Stimulated activated effector memory CD8-positive, alpha-beta T cell treated with anti-CD3 and anti-CD28 coated beads, Interleukin-12 subunit alpha, Interleukin-12 subunit beta, amount 100 ng/mL, for 72 hours (primary cell): ENCODE measurements at places on chromosomes 6 and 20.

- DNase-seq, result no peak
Measured at GRCh38 chr6:155187106-155187505, 76.7 kb upstream of the CLDN20 start.

DNA sequence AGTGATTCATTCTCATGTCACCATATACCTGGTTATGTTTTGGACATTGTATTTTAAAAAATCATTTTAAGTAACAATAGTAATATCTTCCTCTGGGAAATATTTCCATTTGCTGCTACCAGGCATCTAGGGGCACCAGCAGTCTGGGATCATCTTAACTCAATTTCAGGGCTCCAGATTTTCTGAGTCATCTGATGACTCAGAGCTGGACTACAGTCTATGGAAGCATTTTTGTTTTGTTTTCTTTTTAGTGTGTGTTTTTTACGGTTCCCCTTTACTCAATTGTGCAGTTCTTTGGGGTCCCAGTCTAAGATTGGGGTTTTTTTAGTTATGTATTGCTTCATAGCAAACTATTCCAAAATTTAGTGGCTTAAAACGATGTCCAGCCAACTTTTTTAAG, 5.7 kb upstream of the FKBP5 start:
- DNase-seq, result peak; percentile 29

DNA sequence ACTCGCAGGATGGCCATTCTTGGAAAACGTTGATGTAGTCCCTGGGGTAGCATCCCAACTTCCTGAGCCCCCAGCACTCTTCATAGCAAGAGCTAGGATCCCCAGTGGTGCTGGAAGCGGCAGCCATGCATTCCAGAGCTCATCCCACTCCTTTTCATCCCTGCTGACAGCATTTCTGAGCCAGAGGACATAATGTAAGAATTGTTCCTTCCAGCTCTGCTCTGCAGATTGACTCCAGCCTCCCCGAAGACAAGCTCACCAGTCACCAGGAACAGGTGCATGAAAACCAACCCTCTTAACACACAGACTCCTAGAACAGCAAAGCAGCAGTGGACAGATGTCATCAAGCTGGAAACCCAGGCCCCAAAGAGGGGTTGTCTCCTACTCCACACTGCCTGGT, 3.8 kb downstream of the SLC13A3 start:
- no peak for DNase-seq

GRCh38 chr6:166097914-166098522, 69.6 kb downstream of the TBXT start:
- peak; percentile 41 for DNase-seq

- DNase-seq, result no peak
Measured at GRCh38 chr20:64080813-64081623, 1.1 kb downstream of the OPRL1 start.

DNA sequence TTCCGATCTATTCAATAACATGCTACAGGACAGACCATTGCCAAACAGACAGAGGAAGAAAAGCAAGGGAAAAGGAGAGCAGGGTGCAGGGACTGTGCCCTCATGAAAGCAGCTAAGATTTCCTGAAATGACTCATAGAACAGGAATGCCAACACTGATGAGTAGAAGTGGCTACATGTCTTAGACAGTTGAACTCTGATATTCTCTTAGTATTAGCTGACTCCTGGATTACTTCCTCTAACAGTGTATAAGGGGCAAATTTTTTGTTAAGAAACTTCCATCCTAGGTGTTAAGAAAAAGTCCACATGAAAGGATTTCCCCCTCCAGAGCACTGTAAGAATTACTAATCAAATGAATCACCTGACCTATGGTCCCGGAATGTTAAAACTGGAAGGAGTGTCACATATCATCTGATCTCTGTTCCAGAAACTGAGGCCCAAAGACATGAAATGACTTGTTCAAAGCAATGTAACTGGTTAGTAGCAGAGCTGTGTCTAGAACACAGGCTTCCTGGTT, 224.9 kb downstream of the IBTK start:
- no peak for DNase-seq

DNA sequence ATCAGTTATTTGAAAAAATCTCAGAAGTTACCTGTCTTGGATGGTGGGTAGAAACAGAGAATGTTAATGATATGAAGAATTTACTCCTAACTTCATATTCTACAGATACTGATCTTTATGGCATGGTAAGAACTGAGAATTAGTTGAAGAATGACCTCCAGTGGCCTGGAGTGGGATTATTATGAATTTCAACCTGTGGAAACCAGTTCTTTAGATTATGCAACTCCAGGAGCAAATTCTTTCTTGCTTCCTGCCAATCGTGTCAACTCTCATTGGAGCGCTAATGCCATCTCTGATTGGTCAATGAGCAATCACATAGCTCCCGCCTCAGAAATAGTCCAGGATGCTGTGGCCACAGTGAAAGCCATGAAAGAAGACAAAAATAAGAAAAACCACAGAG, 40.6 kb downstream of the LYRM2 start:
- DNase-seq, result no peak

DNA sequence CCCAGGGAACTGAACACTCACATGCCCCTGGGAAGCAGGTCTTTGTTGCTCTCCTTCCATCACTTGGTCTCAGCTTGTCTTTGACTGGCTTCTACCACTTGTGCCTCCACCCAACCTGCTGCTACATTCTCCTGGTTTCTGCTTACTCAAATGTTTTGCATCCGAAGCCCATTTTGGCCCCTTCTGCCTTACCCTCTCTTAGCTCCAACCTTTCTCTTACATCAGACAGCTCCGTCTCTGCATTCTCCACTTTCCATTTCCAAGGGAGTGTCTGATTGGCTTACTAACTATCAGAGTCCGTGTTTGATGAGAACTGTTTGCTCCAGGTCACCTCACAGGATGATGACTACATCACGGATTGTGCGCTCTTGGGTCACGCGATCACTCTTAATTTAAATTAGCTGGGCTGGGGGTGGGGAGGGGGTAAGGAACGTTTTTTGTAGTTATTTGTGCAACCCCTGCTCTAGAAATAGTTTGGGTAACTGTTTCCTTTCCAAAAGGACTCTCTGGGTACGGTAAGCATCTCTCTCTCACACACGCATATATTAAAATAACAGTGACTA, 844 bp upstream of the ABRACL start:
- DNase-seq, result peak; percentile 54

DNA sequence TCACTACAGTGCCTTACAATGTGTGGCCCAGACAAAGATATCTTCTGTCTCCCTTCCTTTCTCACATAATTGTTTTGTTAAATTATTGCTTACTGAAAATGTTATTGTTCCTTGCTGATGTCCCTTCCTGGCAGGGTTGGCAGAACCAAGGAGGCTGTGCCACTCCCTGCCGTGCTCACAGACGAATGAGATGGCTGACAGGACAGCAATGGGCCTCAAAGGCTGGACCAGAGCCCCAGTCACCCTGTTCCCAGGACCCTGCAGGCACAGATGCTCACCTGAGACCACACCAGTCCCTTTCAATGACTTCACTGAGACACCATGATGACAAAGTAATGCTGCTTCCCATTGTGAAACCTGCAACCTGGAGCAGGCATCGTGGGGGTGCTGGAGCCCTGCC, 375.1 kb downstream of the HACE1 start:
- no peak for DNase-seq

GRCh38 chr20:5504061-5504739, 187.4 kb upstream of the PROKR2 start:
- no peak for DNase-seq

DNA sequence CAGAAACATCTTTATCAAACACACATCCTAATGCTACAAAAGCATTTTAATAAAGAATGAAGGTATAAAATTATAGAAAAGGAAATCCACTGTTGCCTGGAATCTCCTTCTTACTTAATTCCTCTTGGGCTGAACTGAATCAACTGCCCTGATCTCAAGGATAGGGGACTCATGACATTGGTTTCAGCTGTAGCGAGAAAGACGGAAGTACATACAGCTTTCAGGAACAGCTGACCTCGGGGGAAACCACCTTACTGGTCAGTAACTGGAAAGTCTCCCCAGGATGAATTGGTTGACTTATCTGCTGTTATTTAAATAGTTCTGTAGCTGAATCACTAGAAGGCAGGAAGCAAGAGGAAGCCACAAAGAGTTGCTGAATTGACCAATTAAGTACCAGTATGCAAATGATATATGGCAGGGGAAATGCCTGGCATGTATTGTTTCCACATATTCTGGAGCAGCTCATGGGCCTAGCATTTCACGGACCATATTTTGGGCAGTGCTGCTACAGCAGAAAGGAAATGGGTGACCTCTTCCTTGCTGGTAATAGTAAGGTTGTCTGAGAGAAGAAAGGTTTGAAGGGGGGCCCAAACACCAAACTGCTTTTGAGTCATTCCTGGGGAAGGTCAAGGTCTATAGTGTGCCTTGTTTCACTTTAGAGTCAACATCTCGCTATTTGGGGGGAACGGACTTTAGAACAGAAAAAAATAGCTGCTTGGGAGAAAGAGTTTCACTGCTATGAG, 43.7 kb upstream of the MAP7 start:
- DNase-seq, result peak; percentile 80

DNA sequence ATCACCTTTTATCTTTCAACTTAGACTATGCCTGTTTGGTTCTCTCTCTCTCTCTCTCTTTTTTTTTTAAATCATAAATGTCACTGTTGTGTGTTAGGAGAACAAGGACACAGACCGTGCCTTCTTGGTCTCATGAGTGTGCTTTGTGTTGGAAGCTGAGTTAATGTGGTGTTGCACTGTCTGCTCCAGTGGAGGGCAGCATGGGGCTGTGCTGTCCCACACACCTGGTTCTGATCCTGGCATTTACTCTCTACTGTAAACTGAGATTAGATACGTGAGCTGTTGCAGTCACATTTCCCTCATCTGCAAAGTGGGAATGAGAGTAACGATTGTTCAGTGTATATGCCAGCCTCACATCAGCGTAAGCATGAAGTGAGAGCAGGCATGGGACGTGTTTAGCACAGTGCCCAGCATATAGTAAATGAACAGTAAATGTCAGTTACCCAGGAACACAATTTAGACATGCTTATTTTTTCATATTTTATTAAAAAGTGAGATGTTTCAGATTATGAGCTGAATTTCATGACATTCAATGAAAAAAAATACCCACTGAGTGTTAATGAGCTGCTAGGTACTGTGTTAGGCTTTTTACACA, 161.1 kb downstream of the FARS2 start:
- no peak for DNase-seq

DNA sequence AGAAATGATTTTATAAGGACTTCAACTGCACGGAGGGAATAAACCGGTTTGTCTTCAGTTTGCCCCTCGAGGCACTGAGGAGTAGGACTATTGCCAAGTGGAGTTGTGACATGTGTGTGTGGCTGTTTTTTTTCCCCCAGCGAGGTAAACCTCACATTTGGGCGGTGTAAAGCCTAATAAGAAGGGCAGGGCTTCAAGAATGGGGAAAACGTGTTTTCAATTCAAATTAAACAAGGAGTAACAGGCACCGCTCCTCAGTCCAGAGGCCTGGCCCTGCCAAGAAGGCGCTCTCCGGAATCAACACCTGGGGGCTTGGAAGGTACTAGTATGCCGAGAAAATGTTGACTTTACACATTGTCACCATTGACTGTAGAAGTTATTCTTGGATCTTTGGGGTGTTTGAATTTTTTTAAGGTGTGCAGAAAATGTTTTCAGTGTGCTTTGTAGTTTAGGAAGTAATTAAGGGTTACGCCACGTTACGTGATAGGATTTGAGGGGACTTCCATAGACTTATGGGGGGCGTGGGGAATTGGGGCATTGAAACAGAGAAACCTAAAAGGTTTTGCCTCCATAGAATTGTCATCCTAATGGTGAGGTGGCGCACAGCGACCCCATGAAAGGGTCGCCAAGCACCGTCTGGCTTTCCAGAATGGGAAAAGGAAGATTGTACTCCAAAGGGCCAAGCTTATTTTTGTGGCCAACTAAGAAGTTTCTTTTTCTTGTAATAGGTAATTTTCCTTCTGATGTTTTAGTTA, 791 bp downstream of the ADGRG6 start:
- DNase-seq, result no peak

DNA sequence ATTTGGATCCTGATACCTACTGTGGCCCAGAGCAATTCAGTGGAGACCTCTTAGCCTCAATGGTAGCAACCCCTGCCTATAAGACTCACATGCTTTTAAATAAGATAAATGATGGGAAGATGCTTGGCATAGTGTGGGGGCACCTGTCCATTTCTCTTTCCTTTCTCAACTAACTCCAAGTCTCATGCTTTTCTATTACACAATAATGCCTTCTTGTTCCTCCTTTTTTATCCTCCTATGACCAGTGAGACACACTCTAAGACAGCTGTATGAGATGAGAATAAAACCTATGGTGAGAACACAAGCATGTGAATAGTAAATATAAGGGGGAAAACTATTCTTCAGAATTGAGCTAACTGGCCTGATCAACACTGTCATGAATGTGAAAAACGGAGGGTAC, 147.0 kb upstream of the STXBP5 start:
- DNase-seq, result no peak

- no peak for DNase-seq
Measured at GRCh38 chr20:19120569-19120968, 91.9 kb upstream of the SLC24A3 start.

GRCh38 chr20:38205001-38205400, 39.9 kb upstream of the TGM2 start:
- no peak for DNase-seq

DNA sequence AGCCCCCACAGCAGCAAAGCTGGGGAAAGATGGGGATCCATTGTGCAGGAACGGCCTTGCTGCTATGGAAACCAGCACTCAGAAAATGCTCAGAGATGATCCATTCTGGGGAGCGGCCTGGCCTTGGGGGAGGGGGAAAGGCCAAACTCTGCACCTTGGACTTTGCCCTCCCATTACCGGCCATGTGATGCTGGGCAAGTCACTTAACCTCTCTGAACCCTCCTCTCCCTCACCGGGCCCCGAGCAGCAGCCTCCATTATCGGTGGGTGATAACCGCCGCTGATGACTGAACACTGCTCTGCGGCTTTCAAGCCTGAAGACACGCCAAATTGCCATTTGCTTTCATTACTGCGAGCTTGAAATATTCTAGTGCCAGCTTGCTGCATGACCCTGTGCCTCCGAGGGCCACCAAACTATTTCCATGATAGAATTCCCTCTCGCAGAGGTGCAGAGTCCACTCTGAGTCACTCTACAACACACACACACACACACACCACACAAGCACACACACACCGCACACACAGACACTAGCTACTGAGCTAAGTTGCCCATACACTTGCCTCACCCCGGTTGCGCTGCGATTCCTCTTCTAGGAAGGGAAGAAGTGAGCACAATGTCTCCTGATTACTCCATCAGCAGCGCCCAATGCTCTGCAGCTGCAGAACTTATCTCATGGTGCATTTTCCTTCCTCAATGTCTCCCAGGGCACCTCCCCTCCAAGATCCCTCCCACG, 20.6 kb upstream of the SIRPA start:
- DNase-seq, result no peak

GRCh38 chr20:57213291-57213690, 53.1 kb downstream of the BMP7 start:
- no peak for DNase-seq

GRCh38 chr6:21079468-21080048, 514.0 kb upstream of the SOX4 start:
- no peak for DNase-seq
